ENCODE measurements at places on chromosomes 7 and 10.

DNA sequence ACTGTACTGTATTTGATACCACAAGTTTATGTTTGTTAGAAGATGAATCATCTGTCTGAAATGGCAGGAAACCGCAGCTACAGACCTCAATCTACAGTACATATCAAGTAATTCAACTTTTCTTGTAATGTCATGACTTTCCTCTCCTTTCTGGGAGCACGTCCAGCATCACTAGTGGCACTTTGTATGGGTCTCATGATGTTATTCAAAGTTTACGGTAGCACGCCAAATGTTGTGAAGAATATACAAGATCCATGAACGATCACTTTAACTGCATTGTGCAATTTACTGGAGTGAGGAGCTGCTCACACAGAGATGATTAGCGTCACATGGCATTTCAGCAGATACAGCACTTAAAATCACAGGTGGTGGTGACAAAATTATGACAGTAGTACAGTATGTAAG, 257.8 kb upstream of the GNAI1 start:
- DNase-seq: no peak

GRCh38 chr7:75879771-75880184, 944 bp downstream of the RHBDD2 start:
- no peak for DNase-seq

DNA sequence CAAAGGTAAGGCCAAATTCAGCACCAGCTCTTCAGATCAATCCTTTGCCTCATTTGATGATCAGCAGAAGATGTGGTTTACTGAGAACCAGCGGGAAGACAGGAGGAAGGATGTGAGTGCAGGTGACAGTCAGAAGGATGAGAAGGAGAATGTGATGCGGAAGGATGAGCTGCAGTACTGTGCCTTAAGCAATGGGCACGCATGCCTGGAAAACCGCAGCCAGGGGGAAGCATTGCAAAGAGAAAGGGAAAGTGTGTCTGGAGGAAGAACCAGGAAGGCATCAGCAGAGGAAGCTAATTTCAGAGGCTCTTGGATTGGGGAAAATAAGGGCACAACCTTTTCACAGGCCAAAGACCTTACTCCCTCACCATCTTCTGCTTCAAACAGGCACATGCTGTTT, 25.7 kb downstream of the C10orf71 start:
- no peak for DNase-seq

DNA sequence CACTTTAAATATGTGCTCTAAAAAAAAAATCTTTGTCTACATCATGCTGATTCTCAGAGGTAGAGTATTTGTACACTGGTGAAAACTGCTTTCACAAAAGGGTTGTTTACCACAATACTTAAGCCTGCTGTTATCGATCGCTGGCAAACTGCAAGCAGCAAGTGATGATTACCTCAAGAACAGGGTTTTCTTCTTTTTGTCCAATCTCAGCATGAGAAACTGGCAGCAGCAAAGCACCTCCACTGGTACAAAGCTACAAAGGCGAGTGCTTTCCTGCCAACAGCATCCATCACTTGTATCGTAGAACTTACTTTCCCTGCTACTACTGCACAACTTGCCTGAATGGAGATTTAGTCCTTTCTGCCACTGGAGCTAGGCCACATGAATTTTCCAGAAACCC, 276.5 kb downstream of the DGKB start:
- no peak for DNase-seq

GRCh38 chr7:82017334-82017943, 247.6 kb upstream of the HGF start:
- no peak for DNase-seq

DNA sequence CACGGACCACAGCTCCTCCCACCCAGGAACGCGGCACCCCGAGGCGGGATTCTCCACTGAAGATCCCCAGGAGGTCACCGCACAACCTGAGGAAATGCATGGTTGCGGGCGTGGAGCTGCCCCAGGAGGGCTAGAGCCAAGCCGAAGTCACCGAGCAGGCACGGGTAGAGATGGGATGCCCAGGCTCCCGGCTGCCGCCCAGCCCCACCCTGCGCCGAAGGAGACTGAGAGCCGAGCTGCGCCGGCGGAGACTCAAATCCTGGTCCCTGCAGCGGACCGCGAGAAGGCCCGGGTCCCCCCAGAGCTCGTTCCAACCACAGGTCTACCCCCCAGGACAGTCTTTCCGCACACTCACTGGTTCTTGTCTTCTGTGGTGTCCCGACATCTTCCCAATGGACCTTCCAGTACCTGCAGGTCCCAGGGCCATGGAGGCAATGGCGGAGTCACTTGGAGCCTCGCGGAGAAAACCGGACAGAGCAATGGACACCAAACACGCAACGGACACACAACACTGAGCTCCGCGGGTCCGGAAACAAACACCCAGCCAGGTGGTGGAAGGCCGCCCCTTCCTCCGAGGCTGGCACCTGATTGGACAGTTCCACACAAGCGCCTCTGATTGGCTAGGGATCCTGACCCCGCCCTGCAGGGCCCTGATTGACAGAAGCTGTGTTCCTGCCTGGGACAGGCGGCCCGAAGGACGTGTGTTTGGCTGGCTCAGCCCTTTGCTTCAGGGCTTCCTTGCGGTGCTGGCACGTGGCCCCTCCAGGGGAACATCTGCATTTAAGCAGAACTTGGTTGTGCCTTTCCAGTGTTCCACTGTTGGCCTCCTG, 331.9 kb upstream of the NUPR2 start:
- no peak for DNase-seq

DNA sequence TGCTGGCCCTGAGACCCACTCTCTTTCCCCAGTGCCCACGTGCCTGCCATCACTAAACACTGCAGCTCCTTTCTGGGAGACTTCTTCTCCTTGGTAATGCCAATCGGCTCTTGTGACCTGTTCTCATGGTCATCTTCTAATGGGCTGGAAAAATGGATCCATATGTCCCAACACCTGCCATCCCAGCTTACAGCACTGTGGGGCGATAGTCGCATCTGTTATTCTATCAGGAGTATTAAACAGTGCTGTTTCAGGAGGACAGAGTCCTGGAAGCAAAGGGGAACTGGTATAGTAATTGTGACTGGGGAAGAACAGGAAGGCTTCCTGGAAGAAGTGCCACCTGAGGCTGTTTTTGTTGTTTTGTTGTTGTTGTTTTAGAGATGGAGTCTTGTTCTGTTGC, 411.2 kb downstream of the GLRX3 start:
- DNase-seq: no peak

DNA sequence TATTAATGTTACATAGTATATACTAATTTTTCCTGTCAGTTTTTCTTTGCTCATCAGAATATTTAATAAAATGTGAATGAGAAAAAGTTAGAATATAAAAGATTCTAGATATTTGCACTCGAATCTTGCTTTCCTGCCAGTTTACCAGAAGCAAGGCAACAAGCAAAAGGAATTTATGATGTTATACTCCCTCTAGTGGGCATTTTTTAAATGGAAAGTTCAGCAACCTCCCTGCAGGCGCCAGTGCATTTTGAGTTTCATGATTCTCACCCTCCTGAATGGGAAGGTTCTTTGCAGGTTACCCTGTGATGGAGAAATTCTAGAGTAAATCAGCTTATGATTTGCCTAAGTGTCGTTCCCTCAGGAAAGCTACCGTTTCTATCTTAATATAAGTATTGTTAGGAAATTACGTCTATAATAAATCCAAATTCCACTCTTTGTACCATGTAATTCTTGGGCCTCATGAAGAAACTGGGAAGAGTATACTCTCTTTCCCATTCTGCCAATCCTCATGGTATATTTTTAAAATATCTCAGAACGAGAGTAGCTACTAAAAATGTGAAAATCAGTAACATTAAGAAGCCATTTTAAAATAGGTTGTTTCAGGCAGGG, 350.0 kb downstream of the CRPPA start:
- no peak for DNase-seq

DNA sequence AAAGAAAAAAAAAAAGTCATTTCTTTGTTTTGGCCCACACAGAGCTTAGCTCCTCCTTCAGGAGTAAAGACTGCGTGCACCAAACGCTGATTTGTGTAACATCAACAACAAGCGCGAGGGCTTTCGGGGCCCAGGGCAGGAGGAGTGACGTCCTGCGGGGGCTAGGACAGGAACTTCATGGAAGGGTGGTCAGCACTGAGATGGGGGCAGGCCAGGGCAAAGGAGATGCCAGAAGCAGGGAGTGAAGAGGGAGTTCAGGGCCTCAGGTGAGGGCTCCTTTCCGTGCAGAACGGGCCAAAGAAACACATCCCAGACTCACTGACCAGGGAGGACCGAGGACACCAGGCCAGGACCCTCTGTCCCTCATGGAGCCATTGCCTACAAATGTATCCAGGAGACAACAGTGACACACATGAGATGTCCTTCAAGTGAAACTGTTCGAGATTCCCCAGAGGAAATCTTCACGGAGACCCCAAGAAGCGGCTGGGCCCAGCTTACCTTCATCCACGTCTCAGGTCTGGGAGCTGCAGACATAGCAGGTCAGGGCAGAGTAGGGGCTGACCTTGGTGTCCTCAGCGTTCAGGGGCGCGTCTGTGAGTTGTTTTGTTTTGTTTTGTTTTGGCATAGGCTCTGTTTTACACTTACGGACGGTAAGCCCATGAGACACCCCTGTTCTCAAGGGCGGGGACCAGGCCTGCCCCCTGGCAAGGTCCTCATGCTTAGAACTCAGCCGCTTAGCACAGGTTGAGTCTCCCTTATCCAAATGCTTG, 30.4 kb upstream of the SHH start:
- DNase-seq: no peak

DNA sequence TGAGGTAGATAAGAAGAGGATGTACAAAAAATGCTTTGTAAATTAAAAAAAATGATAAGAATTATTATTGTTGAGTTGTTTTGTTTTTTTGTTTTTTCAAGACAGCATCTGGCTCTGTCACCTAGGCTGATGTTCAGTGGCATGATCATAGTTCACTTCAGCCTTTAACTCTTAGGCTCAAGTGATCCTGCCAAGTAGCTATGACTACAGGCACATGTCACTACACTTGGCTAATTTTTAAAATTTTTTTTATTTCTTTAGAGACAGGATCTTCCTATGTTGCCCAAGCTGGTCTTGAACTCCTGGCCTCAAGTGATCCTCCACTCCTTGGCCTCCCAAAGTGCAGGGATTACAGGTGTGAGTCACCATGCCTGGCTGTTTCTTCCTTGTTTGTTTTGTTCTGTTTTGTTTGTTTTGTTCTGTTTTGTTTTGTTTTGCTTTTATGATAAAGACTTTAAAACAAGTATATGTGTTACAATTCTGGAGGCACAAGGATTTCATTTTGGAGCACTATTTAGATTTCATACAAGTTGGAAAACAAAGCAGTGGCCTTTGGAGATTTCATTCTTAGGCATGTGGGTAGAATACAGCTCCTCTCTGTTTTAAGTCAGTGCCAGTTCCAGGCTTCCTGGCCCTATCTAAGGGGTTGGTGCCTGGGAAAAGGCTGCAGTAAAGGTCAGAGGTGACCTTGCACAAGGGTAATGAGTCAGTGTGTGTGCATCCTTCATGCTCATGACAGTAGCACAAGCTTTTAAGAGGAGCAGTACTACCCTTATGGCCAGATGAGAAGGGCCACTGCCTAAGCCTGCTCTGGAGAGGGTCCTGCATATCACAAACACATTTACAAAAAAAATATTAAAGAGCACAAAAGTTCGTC, 17.9 kb downstream of the FGFBP3 start:
- no peak for DNase-seq

DNA sequence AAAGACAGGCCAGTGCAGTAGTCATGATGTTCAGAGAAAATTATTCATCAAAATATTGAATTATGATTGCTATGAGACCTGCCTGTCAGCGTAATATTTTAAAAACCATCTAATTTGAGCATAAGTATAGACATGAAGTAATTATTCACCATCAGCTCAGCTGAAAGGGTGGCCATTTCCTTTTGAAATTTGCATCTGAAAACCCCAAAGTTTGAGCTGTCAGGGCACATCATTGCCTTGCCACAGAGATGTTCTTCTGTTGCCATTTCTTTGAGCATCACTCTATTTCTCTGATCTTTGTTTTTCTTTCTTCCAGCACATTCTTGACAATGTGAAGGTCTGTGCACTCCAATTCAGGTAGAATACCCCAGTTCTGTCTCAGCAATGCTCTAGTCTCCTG, 147.5 kb upstream of the RHOBTB1 start:
- no peak for DNase-seq

- no peak for DNase-seq
Measured at GRCh38 chr10:65350611-65351010, 1575.2 kb upstream of the LRRTM3 start.

DNA sequence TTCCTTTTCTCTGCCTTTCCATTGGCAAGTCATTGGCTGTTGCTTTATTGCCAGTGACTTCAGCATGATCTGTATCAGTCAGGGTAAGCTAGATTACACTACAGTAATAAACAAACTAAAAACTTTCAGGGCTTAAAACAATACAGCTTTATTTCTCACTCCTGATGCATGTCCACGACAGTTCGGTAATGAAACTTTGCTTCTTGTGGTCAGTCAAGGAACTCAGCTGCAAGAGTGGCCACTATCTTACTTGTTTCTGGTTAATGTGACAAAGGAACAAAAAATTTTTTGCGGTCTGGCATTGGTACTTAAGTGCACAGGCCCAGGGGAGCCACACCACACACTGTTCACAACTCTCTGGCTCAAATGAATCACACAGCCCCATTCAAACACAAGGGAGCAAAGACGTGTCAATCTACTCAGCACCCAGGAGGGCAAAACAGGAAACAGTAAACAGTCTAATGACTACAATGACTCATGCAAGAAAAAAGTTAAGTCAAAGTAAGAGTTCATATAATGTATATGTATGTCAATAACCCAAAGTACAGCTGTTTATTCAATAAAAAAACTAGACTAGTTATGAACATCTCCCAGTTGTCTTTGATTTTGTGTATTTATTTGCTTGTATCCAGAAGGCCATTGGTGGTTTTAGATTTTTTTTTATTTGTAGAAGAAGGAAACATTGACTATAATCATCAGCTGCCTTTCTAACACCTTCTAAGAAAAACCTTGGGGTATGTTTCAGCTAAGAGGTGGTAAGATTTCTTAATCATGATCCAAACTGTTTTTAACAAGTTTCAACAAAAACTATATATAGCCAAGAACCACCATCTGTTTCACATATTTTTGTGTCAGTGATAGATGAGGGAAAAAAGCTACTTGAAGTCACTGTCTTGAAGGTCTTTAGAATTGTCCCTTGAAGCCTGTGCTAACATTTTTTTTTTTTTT, 134.4 kb upstream of the FAM3C start:
- peak; percentile 0 for DNase-seq

DNA sequence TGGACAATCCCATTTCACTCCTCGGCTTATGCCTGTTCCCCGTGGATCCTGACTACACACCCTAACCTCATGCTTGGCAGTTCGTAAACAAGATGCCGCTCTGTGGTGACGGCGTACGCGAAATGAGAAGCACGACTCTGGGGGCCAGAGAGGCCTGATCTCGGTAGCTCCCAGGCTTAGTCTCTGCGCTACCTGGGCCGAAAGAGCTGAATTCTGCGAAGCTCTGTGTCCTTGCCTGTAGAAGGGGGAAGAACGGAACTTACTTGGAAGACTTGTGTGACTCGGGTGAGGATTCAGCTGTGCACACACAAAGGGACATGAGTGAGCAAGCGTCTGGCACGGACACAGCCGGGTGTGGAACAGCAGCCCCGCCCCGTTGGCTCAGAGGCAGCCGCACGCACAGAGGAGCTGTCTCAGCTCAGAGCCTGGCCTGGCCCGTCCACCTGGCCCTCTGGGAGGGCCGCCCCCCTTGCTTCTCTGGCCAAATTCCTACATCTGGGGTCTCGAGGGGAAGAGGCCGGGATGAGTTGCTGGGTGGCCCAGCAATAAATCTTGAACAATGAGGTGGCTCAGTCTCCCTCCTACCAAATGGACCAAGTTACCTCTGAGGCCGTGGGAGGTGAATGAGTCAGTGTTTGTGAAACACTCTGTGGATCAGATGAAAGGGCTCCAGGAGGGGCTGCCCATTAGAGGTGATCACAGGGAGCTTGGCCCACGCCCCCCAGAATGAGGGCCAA, 83.8 kb downstream of the PDGFA start:
- no peak for DNase-seq

- DNase-seq: no peak
Measured at GRCh38 chr7:151185762-151186639, 1.0 kb downstream of the ASB10 start.

Measured in activated CD4-positive, CD25-positive, alpha-beta regulatory T cell (primary cell).